Cortex of kidney (tissue), 1 donor: ENCODE measurements at places on chromosomes 13 and 19.

GRCh38 chr13:106562301-106562700, 5.6 kb downstream of the ARGLU1 start:
- DNase-seq: no peak

DNA sequence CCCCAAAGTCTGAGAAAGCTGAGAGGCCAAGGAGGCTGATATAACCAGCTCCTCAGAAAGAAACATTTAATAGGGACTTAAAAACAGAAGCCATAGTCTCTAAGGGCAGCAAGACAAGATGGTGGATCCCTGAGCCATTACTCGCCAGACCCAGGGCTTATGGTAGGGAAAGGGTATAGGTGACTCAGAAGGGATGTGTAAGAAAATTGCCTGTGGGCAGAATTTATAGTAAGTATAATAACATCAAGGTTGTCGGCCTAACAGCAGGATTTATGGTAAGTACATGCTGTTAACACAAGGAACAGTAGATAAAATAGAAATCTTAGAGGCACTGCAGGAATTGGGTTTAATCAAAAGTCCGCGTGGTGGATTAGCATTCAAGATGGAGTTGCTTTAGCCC, 14.7 kb downstream of the KBTBD6 start:
- no peak for DNase-seq

DNA sequence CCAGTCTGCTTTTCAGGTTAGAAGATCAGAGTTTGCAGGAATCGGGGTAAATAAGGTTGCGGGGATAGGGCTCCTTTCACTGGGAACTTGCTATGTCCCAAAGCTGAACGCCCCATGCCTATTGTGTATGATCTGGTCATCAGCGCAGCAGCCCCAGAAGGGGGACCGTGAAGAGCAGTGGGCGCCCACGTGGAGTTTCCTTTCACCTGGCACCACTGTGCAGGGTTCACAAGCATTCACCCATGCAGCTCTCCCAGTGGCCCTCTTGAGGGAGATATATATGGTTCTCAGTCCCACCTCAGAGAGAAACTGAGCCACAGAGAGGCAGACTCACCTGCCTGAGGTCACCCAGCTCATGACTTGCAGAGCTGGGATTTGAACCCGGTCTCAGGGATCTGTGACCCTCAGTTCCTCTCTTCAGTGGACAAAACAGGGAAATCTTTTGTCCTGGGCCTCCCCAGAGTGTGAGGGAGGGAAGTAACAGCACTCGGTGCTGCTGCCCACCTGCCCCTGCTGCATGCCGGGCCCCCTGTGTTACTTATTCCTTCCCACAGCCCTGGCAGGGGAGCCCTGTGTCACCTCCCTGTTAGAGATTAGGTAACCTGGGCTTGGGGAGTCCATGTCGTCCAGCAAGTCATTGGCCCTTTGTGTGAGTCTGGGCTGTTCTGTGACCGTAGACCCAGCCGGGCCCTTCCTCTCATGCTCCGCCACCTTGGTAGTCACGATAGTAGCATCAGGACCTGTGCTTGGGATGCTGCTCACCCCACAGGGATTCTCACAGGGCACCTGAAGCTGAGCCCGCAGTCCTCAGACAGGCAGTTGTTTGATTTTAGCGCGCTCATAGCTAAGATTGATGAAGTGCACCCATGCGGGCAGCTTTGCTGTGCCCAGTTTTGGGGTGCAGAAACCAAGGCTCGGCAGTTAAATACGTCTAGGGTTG, 27.9 kb downstream of the PPP5C start:
- no peak for DNase-seq

GRCh38 chr13:38350114-38350617, 515 bp downstream of the UFM1 start:
- DNase-seq: no peak

- DNase-seq: no peak
These were observed 12.3 kb upstream of the HSPH1 start for GRCh38 chr13:31174018-31174417.

DNA sequence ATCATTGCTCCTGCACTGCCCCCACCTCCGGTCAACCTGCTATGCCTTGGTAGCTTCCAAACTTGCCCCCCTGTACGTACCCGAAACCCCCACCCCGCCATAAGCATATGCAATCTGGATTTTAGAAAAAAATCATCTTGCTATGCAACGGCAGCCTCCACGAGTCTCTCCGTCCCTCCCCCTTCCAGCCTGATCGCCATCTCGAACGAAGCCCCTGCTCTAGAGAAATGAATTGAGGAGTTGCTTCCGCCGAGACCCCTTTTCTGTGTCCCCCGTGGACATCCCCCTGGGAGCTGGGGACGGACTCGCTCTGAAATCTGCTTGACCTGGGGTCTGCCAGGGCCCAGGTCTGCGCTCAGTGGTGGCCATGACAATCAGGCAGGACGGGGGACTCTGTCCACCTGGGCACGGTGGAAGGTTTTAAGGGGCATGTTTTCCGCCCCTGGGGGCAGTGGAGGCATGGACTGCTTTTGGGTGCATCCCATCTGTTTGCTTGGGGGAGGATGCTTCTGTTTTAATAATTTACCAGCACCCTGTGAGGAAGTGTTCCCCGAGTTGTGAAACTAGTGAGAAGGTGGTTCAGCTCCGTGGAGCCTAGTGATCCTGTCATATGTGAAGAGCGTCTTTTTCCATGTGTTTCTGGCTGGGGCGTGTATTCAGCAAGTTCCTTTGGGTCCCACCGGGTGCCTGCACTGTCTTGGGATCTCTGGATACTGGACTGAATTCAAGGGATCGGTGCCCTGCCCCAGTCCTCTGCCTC, 1.0 kb downstream of the KDM4B start:
- no peak for DNase-seq

DNA sequence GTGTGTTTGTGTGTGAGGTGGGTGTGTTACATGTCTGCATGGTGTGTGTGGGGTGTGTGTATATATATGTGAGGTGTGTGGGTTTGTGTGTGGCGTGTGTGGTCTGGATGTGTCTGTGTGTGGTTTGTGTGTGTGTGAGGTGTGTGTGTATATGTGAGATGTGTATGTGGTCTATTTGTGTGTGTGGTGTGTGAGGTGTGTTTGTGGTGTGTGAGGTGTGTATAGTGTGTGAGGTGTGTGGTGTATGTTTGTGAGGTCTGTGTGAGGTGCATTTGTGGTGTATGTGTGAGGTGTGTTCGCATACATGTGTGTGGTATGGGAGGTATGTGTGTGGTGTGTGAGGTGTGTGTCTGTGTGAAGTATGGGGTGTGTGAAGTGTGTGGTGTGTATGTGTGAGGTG, 12.5 kb upstream of the TNFRSF19 start:
- no peak for DNase-seq

DNA sequence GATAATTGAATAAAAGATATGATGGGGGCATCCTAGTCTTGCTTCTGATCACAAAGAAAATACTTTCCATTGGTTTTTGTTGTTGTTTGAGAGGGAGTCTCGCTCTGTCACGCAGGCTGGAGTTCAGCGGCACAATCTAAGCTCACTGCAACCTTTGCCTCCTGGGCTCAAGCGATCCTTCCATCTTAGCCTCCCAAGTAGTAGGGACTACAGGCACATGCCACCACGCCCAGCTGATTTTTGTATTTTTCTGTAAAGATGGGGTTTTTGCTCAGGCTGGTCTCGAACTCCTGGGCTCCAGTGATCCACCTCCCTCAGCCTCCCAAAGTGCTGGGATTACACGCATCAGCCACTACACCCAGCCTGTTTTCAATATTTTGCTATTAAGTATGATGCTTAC, 17.1 kb upstream of the PSMC4 start:
- no peak for DNase-seq

- no peak for DNase-seq
These were observed 846 bp downstream of the TGFBR3L start for GRCh38 chr19:7915250-7916102.

GRCh38 chr19:19514215-19514657, 1.1 kb downstream of the TSSK6 start:
- DNase-seq: no peak

DNA sequence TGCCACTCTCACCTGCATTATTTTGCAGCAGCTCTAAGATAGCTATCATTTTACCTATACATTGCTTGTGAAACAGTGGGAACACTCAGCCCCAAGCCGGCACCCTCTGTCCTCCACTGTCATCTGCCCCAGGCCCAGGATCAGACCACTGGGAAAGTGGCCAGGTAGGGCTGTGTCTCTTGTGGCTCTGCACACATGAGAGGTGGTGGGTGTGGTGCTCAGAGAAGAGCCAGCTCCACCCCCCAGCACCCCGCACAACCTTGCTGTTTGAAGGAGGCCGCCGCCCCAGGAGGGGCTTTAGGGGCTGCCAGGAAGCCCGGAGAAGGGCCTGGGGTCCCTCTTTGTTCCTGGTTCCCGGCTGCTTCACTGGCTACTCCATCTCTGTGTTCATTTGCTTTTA, 26.6 kb downstream of the PPP1R37 start:
- DNase-seq: no peak

- no peak for DNase-seq
These were observed 72.7 kb downstream of the KATNAL1 start for GRCh38 chr13:30234619-30235162.

DNA sequence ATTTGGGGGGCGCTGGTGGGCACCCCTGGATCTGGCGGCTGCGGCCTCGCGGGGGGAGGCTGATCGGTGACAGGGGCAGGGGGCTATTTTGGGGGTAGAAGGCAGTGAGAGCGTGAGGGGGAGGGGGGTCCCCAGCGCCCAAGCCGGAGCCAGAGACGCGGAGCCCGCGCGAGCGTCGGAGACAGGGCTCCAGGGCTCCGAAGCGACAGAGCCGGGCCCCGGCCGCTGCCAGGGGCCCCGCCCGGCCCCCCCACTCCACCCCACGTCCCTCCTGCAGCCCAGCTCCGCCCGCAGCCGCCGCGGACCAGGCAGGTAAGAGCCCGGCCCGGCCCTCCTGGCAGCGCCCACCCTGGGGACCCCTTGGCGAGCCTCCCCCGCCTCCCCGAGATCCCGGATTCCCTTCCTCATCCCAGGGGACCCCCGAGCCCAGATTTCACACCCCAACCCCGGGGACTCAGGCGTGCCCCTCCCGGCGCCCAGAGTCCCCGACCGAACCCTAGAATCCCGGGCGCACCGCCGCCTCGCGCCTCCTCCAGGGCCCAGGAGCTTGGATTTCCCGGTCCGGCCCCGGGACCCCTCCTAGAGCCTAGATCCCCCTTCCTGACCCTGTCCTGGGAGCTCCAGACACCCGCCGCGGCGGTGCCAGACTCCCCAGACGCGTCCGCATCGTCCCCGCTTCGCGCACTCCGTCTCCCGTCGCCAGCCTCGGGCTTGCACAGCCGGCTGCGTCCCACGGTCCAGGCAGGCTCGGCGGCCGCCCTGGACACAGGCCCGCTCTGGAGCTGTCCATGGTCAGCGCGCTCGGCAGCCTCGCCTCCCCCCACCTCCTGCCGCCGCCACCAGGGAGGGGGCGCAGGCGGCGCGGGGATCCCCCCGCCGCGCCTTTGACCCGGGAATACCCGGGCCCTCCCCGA, at the start of gene PPFIA3:
Gene PPFIA3 (plus strand): TSS at position 134 of the 914 bp plus-strand sequence. CDS start 8,330 bp downstream, outside the sequence.
- DNase-seq: no peak

DNA sequence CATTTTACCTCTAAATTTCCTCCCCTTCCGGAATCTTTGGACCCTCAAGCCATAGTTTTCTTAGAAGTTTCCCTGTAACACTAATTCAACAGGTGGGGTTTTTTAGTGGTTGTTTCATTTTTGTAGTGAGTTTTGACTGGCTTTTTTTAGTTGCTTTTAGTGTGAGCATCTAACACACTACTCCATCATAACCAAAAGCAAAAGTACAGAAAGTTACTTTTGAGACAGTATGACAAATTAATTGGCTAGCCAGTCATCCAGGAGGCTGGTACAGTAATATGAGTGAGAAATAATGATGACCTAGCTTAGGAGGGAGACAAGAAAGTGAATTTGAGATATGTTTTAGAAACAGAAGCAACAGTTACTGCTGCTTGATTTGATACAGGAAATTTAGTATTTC, 71.5 kb downstream of the DNAJC15 start:
- DNase-seq: no peak

DNA sequence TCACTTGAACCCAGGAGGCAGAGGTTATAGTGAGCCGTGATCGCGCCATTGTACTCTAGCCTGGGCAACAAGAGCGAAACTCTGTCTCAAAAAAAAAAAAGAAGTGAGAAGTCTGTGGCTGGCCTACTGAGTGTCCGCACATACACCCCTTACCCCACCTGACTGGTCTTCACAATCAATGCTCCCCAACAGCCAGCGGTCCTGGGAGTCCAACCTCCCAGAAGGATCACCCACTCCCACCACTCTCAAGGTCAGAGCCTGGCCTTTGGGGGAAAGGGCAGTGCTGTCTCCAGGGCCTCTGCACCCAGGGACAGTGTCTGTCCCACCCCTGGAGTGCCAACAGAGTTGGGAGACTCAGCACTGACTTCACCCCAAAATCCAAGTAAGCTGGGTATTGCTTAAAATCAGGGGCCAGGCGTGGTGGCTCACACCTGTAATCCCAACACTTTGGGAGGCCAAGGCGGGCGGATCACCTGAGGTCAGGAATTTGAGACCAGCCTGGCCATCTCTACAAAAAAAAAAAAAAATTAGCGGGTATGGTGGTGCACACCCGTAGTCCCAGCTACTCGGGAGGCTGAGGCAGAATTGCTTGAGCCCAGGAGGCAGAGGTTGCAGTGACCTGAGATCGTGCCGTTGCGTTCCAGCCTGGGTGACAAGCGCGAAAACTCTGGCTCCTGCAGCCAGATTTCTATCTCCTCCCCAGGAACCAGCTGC, 2.3 kb upstream of the CD320 start:
- DNase-seq: no peak

DNA sequence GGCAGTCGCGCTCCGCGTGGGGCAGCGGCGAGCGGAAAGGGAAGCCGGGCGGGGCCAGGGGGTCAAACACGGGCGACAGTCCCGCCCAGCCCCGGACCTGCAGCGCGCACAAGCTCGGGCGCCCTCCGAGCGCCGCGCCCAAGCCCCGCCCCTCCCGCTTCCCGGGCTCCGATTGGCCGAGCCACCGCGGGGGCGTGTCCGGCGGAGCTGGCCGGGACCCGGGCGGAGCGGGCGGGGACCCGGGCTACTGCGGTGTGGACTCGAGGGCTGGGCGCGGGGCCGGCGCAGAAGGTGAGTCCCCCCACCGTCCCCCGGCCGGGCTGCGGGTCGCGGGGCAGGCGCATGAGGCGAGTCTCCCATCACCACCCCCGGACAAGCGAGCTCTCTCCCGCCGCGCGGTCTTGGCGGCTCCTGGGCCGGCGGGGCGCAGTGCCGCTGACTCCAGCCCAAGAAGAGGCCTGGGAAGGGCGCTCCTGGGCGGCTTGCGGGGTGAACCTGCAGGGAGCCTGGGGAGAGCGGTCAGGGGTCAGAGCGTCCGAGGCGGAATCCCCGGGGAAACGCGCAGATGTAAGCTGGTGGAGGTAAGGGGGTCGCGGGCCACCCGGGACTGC, at the start of gene PLEKHF1:
Gene PLEKHF1 (plus strand): TSS at position 247 of the 611 bp plus-strand sequence. CDS start 8,379 bp downstream, outside the sequence.
- peak; percentile 36 for DNase-seq

DNA sequence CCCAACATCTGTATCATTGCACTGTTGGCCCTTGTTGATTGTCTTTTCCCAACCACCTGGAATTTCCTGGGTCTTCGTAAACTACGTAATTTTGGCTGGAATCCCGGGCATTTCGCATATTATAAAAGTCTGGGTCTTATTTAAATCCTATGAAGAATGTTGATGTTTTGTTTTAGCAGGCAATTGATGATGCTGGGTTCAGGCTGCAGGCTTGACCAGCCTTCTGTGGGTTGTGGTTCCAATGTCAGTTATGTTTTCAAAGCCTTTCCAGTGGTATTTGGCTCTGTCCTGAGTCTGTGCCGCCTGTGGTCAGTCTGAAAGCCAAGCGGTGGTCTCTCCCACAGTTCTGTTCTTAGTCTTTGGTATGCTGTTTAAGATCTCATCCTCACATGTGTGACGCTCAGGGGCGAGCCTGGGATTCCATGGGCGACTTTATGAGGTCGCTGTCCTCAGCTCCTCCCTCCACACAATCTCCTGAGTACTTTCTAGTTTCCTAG, 12.4 kb downstream of the SLC35E1 start:
- DNase-seq: no peak

- no peak for DNase-seq
These were observed 13.0 kb downstream of the ZBTB7A start for GRCh38 chr19:4053423-4054324.
